ENCODE measurements at places on chromosomes 6 and 20.
A peak's percentile ranks its signal among the peaks of the same experiment; 100 is the strongest.

DNA sequence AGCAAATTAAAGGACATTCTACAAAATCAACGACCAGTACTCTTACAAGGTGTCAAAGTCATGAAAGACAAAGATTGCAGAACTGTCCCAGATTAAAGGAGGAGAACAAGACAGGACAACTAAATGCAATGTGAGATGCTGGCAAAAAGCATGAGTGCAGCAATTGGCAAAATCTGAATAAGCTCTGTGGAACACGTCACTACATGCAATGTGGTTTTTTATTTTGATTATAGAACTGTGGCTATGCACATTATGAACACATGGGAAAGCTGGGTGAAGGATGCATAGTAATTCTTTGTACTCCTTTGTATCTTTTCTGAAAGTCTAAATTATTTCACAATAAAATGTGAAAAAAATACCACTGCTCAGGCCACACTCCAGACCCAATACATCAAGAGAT lies 509.4 kb downstream of the KIF16B start:
- DNase-seq = no peak

- no peak for DNase-seq
These were observed 16.3 kb upstream of the FAM8A1 start for GRCh38 chr6:17583811-17584210.

DNA sequence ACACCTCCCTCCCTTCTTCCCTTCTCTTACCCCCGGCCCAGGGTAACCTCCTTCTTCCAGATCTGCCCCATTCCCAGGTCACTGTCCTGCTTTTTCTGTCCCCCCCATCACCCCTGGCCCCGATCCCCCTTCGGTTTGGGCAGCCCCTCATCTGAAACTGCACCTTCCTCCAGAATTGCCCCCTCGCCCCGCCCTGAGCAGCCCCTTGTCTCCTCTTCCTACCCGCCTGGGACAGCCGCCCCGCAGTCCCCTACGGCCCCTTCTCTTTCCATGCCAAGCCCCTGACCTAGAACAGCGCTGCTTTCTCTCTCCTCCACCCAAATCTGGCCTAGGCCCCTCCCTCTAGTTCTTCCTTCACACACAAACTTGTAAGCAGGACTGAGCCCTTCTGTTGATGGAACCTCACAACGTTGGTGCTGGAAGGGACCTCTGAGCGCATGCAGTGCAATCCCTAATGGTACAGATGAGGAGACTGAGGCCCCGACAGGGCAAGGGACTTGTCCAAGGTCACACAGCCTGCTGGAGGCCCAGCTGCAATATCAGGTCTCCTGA lies 630 bp downstream of the PPP2R5D start:
- DNase-seq = no peak

DNA sequence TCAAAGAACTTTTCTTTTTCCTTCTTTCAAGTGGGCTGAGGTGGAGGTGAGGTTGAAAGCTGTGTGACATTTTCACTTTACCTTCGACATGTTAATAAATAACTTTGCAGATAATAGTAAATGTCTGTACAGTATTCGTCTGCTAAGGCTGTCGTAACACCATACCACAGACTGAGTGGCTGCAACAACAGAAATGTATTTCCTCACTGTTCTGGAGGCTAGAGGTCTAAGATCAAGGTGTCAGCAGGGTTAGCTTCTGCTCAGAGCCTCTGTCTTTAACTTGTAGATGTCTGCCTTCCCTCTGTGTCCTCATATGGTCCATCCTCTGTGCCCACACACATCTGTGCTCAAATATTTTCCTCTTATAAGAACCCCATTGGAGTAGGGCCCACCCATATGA lies 14.9 kb downstream of the PHACTR2 start:
- no peak for DNase-seq

- DNase-seq = peak; percentile 4
These were observed 1349.8 kb upstream of the GJE1 start for GRCh38 chr6:140782941-140783340.

DNA sequence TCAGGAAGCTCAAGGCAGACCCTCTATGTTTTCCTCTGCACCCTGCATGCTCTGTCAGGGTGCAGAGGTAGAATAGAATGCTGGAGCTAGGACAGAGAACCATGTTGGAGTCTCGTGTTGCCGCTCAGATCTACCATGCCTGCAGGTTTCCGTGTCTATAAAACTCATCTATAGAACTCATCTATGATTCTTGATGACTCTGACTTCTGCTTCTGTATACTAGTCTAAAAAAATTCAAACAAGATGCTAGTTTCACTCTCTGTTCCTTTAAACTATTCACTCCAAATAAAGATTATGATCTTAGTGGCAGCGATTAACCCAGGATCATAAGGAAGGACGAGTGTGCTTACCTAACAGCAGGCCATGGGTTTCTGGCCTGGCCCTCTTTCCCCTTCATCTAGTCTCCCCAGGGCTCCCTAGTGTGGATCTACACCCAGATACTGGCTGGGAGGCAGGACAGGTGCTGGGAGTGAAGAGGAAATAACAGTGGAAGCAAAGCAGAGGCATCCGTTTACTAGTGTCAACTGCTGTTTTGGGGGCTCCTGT lies 162.7 kb upstream of the SUPT3H start:
- no peak for DNase-seq

GRCh38 chr20:20546402-20546801 lies 166.0 kb downstream of the RALGAPA2 start:
- no peak for DNase-seq

GRCh38 chr6:20463396-20463795 lies 61.7 kb downstream of the E2F3 start:
- DNase-seq = no peak

DNA sequence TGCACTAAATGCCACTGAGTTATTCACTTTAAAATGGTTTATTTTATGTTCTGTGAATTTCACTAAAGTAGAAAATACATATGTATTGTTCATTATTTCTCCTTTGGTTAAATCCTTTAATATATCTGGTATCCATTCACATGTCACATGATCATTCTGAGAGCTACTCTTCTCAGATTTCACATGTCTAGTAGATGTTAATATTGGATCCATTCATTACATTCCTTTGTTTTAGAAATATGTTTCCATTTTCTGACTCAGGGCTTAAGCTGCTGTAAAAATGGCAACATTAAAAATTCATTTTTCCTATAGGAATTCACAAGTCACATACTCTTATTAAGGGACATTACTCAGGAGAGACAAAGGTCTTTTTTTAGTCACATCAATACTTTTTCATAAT lies 205.4 kb downstream of the ZFAND3 start:
- no peak for DNase-seq

DNA sequence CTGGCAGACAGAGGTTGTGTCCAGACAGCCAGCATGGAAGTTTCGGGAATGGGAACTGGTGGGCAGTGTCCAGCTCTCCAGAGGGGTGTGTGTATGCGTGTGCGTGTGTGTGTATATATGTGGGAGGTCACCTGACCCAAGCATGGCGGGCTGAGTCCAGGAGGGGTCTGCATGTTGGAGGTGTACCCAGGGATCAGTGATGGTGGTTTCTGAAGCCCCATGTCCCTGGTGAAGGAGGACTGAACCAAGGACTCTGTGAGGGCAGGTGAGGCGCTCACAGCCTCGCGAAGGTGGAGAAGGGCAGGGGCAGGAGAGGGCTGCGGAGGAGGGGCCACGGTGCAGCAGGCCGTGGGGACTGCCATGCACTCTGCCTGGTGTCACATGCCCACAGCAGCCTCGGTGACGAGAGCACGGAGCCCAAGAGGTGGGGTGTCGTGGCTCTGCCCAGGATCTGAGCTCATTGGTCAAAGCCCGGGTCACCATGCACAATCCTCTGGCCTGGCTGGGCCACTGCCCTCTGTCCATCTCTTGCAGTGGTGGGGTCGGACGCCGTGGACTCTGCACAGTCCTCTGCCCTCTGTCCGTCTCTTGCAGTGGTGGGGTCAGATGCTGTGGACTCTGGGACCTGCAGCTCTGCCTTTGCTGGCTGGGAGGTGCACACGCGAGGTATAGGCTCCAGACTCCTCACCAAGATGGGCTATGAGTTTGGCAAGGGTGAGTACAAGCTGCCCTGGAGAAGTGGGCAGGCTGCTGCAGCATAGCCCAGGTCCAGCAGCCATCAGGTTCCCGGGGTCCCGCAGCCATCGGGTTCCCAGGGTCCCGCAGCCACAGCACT lies 2.1 kb upstream of the LIME1 start:
- no peak for DNase-seq

DNA sequence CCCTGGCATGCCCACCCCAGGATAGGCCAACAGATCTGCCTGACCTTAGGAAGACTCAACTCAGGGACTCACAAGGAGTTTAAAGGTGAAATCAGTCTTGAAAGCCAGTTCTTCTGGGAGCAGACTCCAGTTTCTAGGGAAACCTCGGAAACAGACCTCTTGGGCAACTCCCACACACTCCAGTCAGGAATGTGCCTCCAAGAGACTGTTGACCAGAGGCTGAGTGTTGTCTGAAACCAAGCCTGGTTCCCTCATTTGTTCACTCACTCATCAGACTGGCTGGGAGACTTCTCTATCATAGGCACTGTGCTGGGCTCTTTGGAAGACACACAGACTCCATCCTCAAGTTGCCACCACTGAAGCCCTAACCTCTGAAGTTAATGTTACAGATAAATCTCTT lies 1.8 kb downstream of the TREM1 start:
- no peak for DNase-seq

GRCh38 chr6:46893648-46894047 lies 28.1 kb downstream of the ADGRF5 start:
- DNase-seq = no peak

- no peak for DNase-seq
These were observed 122.4 kb upstream of the EXOC2 start for GRCh38 chr6:815348-815738.

- no peak for DNase-seq
These were observed 8.8 kb downstream of the TCFL5 start for GRCh38 chr20:62852841-62853240.

GRCh38 chr6:3888153-3888957 lies 39.2 kb downstream of the FAM50B start:
- DNase-seq = no peak

GRCh38 chr6:14316651-14317386 lies 199.2 kb downstream of the CD83 start:
- DNase-seq = no peak

DNA sequence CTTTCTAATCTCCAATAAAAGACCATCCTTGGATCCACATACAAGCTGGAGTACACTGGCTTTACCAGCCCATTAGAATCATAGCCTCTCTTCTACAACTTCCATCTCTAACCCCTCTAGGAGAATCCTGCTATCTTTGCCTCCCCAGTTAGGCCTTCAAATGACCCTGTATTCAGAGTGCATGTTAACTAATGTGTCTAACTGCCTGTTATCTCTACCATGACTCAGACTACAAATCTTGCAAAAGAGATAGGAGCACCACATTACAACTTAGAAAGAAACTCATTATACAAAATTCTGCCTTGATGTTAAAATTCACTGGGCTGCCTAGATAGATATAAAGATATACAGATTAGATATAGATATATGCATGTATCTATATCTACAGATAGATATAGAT lies 28.2 kb downstream of the GPR63 start:
- no peak for DNase-seq

DNA sequence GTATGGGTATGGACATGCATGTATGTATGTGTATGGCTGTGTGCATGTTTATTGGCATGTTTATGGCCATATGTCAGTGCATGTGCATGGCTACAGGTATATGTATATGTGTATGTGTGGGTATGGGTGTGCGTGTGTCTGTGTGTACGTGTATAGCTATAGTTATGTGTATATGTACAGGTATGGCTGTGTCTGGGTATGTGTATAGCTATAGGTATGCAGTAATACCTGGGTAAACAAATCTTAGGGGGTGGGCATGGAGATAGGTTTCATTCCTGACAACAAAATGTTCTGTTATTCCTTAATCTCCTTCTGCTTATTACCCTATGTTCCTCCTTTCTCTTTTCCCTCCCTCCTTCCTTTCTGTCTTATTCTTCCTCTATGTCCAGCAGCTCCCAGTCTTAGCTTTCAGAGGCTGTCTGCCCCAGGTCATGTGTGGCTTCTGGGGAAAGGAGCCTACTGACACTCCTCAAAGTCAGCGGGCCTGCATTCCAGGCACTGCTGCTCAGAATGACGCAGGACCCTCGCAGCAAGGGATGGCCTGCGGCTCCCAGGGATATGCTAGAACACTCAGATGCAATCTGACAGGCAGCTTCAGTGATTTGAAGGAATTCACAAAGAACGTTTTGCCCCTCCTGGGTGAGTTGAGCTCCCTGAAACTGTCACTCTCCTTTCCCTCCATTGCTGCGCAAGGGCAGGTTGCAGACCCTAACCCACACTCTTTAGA lies 139.3 kb upstream of the PHACTR1 start:
- no peak for DNase-seq

DNA sequence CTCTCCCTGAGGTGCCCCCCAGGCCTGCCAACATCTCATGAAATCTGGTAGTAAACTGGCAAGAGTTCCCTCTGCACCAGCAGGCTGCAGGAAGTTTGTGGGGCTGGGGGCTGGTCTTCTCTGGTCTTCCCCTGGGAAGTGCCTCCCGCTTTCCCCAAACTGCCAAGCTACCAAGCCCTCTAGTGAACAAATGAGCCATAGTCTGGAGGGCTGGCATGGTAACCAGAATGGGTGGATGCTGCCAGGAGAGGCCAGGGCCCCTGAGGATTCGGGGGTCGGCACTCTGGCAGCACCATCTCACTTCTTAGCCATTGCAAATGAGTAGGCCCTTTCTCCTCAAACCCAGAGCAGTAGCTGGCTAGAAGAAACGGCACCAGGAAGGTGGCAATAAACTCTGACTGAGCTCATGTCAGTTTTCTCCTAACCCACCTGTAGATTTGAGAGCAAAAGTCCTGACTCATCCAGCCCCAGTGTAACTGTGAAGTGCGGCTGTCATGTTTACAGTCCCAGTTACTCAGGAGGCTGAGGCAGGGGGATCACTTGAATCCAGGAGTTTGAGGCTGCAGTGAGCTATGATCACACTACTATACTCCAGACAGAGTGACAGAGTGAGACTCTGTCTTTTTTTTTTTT lies 35.9 kb downstream of the ZC3H12D start:
- DNase-seq = no peak

GRCh38 chr6:167748046-167748445 lies 78.7 kb upstream of the AFDN start:
- DNase-seq = no peak

GRCh38 chr6:155418017-155418761 lies 37.5 kb downstream of the NOX3 start:
- no peak for DNase-seq

- DNase-seq = no peak
These were observed 162.3 kb downstream of the GRM1 start for GRCh38 chr6:146191166-146191565.

DNA sequence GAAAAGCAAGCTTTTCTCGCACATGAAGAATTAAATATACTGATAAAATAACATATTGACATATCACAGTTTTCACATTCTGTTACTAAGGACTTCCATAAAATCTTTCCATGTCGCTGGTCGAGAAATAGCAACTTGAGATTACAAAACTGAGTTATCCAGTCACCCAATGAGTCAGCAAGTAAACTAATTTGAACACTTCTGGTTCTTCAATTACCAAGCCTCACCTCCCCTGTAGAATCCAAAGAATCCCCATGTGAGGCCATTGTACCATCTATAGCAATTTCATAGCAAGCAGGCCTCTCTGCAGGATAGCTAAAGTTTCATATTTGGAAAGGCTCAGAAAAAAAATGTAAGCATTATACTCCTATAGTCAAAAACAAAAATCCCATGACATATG lies 87.3 kb downstream of the PKHD1 start:
- DNase-seq = no peak

Data from GM04504 (cell line).